ENCODE measurements at places on chromosomes 4 and X. TPM values are rescaled to one million over a fixed set of nuclear protein-coding genes. Genes with fewer than 3 reads are reported as not detected.

Gene GPRIN3
- total RNA-seq: 3.8 TPM

Gene NR3C2
- total RNA-seq: 0.67 TPM

Gene SOWAHB
- not detected for total RNA-seq

Gene AFP
- not detected for total RNA-seq

Gene NEXMIF
- not detected for total RNA-seq

Gene FGA
- not detected for total RNA-seq

Gene SHROOM2
- total RNA-seq: 4.4 TPM

Gene SHOX
- not detected for total RNA-seq

Gene HAND2
- 3.8 TPM for total RNA-seq

Gene GPAT3
- 97.1 TPM for total RNA-seq

Gene RAB41
- not detected for total RNA-seq

Gene UGT8
- total RNA-seq: 7.4 TPM
